ENCODE measurements at places on chromosomes 13 and 19. TPM values are rescaled to one million over a fixed set of nuclear protein-coding genes. Genes with fewer than 3 reads are reported as not detected.

DNA sequence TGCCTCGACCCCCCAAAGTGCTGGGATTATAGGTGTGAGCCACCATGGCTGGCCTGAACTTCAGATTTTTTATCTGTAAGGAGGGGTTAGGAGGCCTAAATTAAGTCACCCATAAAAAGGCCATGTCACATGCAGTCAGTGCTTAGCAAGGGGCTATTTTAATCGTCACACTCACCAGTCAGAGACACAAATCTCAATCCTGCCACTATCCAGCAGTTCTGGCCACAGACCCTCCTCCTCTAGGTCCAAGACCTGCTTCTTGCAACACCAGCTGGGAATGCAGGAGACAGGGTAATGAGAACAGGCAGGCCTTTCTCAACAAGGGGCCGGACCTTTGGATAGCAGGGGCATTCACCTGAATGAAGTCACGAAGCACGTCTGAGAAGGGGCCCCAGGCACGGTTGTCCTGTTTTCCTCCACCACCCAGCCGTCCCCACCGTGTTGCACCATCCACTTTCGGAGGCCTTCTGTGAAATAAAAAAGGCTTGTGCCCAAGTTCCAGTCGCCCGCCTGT is 1.4 kb downstream of the FBXO27 start:
- DNase-seq, result no peak

GRCh38 chr13:67474115-67474514 is 244.0 kb upstream of the PCDH9 start:
- no peak for DNase-seq

DNA sequence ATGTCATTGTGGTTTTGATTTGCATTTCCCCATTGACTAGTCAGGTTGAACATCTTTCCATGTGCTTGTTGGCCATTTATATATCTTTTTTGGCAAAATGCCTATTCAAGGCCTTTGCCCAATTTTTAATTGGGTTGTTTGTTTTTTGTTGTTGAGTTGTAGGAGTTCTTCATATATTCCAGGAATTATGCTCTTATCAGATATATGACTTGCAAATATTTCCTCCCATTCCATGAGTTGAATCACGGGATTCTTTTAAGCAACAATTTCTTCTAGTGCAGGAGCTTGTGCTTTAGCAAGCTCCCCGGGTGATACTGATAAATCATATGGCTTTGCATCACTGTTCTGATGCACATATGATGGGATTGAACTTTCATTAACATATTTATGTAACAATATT is 47.0 kb upstream of the FLT1 start:
- no peak for DNase-seq

The KLK11 gene
- 0.85 TPM for total RNA-seq

The GGN gene
- total RNA-seq, result 1.5 TPM

The MADCAM1 gene
- 0.92 TPM for total RNA-seq

GRCh38 chr13:43315522-43315921 is 292.1 kb downstream of the DNAJC15 start:
- no peak for DNase-seq

- no peak for DNase-seq
Measured at GRCh38 chr13:112684071-112684845, 5.6 kb upstream of the ATP11A start.

GRCh38 chr19:48806518-48806817 is 4.4 kb downstream of the BCAT2 start:
- no peak for DNase-seq

GRCh38 chr19:52638601-52639000 is 446 bp upstream of the ZNF83 start:
- no peak for DNase-seq

DNA sequence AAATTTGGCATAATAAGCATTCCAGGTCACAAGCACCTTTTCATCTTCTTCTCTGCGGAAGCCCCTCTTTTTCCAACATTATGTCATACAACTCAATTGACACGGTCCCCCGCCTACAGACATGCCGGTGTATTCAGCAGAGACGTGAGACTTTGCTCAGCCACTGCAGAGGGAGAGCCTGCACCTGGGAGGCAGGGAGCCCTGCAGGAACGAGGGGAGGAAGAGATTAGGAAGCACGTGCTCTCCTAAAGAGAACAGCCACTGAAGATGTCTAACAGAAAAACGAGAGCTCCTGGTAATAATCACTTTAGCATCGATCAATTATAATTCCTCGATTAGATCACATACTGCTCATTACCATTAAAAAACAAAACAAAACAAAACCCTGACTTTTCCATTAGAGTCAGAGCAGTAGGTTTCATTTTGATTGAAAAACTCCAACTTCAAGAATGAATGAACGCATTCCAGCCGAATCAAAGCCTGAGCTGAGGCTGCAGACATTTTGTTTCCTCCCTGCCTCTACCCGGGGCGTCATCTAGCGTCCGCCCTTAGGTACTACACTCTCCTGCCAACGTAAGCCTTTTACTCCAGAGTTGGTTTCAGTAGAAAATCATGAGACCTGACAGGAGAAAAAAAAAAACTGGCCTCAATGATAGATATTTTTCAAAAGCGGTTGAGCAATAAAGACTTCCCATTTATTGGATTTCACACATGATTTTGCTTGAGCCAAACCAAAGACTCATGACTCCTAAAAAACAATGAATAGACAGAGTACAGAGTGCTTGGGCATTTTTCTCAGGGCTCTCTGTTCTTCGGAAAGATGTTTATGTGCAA is 194.5 kb downstream of the KATNAL1 start:
- no peak for DNase-seq

DNA sequence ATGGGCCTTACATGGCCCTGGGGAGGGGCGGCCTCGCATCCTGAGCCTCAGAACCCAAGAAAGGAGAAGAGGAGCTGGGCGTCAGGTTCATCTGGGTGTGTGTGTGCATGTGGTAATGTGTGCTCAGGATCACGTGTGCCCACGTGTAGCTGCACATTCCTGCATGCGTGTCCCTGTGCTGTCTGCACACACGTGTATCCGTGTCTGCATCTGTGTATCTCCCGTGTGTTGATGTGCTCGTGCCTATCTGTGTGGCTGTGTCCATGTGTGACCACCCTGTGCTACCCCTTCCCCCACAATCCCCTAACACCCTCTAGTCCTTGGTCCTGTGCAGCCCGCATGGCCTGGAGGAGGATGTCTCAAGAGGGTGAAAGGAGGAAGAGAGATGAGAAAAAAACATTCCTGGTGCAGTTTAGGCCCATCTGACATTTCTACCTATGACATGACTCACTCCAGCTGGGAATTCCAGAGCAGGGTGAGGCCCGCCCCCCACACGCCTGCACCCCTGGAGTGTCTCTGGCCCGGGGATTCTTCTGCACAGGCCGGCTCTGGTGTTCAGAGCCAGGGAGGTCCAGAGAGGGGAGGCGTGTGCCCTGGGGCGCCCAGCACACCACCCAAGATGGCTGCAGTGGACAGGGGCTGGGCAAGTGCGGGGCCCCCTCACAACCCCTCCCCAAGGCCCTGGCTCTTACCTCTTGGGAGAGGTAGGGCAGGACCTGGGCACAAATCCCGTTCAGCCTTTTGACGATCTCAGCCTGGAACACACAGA is 7.1 kb downstream of the TLE5 start:
- DNase-seq, result no peak

The PLK5 gene
- total RNA-seq, result not detected

GRCh38 chr13:102956449-102956848 is 109.8 kb downstream of the SLC10A2 start:
- DNase-seq, result no peak

DNA sequence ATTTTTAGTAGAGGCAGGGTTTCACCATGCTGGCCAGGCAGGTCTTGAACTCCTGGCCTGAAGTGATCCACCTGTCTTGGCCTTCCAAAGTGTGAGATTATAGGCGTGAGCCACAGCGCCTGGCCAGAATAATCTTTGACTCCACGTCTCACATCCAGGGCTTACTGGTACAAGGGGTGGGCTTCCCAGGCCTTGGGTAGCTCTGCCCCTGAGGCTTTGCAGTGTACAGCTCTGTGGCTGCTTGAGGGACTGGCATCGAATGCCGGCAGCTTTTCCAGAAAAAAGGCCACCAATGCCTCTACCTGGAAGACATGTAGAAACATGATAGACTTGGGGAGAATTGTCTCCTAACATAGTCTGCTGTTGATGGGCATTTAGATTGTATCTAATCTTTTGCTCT is 57.8 kb downstream of the NDFIP2 start:
- no peak for DNase-seq

DNA sequence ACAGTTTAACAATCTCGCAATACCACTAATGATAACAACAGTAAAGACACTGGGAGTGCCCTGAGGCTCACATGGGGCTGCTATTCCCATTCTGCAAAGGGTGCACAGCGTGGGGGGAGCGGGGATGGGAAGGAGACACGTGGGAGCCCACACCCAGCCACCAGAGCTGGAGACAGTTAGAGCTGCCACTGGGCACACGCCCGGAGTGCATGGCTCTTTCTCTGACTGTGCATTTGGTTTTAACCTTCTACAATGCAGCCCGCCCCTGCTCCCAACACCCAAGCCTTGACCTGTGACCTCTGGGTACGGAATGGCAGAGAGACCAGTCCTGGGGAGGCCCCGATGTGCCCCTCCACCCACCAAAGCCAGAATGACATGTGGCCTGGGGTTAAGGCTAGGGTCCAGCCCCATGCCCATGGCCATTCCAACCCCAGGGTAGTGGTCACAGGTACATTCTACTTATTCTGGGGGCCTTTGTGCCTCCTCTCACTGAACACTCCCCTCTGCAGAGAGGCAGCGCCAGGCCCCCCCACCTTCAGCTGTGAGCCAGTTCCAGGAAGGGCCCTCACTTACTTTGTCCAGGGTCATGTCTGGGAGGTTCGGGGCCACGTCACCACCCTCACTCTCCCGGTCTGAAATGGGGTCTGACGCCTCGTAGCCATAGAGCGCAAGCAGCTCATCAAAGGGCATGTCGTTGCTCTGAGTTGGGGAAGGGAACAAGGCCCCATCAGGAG is 17.1 kb downstream of the MIER2 start:
- DNase-seq, result no peak

GRCh38 chr19:2150794-2151338 is 500 bp downstream of the AP3D1 start:
- no peak for DNase-seq

GRCh38 chr13:31870511-31870910 is 131.2 kb downstream of the RXFP2 start:
- no peak for DNase-seq

The MEIS3 gene
- 11.5 TPM for total RNA-seq

GRCh38 chr13:34942732-34943435 is 814 bp downstream of the NBEA start:
- no peak for DNase-seq

The OLFM4 gene
- 1.2 TPM for total RNA-seq

DNA sequence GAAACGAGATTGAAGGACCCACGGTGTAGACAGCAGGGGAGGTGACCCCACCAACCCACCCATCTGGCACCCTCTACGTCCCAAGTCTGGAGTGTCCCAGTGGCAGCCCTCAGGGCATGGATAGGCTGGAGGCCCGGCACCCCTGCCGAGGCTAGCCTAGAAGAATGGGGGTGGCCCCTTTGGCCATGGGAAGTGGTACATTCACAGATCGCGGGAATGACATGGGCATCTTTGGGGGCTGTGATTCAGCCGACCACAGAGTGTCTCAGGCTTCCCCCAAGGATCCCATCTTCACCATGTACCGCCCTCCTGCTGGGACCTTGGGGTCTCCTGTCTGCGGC is 11.3 kb upstream of the MKNK2 start:
- no peak for DNase-seq

- DNase-seq, result no peak
Measured at GRCh38 chr19:1810439-1811160, 1.5 kb downstream of the ATP8B3 start.

DNA sequence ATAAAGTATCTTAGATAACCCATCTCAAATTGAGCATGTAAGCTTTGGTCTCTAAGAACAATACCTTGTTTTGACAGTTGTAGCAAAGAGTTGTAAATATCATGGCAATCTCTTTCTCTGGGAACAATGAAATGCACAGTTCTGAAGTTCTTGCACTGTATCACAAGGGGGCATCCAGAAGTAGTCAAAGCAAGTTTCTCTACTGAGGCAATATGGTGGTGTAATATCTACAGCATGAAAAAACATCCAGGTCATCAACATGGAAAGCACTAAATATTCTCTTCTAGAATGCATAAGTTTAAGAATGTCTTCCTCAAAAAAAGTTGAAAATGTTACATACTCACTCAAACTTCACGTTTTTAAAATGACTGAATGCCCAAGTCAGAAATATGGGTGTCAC is 19.6 kb downstream of the MTMR6 start:
- no peak for DNase-seq

GRCh38 chr19:32318884-32319520 is 26.4 kb upstream of the ZNF507 start:
- no peak for DNase-seq

GRCh38 chr19:45509692-45510015 is 2.4 kb downstream of the VASP start:
- DNase-seq, result no peak

The GRK1 gene
- not detected for total RNA-seq

The EFNB2 gene
- total RNA-seq, result 27.2 TPM

All from thoracic aorta (tissue), 2 donors.